HuH-7.5 (cell line): ENCODE measurements at places on chromosomes 11 and 22.

- no peak for DNase-seq
Observed at GRCh38 chr22:47199979-47200272, 437.5 kb downstream of the TBC1D22A start.

DNA sequence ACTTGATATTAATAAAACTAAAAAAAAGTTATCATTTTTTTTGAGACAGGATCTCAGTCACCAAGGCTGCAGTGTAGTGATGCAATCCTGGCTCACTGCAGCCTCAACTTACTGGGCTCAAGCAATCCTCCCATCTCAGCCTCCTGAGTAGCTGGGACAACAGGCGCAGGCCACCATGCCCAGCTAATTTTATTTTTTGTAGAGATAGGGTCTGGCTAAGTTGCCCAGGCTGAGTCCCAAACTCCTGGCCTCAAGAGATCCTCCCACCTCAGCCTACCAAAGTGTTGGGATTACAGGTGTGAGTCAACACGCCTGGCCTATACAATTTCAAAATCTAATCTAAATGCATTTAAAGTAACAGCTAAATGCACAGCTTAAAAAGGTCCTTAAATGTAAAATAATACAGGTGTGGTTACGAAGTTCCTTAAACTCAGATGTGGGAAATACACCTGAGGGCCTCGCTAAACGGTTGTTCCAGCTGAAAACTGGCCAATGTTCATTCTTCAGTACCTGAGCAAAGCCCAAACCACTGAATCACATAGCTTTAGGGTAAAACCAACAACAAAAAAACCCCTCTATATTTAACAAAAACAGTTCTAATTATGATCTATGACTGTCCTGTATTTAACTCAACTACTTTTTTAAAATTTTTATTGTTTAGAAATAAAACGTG lies 11.8 kb downstream of the NAP1L4 start:
- DNase-seq = no peak

- peak; percentile 54 for DNase-seq
Observed at GRCh38 chr11:13343931-13344717, 66.5 kb downstream of the BMAL1 start.

DNA sequence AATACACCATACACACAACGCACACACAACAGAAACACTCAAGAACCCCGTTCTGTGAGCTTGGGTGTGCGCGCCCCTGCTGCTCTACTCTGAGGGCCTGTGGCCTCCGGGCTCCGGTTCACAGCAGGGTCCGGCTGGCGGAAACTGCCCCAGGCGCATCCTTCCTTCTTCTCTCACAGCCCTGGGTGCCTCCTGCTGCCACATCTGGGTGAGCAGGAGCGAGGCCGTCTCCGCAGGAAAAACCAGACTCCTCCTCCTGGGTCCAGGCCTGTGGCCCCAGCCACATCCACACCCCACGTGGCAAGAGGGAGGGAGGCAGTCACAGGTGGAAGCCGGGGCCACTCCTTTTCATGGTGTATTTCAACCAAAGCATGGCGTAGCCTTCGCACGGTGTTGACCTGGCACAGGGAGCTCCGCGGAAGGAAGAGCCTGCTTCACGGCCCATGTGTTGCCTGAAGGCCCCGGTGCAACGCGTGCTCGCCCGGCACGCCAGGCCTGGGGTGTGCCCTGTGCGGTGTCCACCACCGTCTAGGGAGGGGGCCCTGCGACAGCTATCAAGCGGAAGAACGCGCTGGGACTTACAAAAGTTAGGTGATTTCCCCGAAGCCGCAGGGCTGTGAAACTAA lies 1502.7 kb downstream of the TBC1D22A start:
- DNase-seq = no peak
